CD4-positive, alpha-beta T cell treated with Interleukin-6 at 100 ng/mL for 8 hours (primary cell): ENCODE measurements at places on chromosomes 11 and 22.

DNA sequence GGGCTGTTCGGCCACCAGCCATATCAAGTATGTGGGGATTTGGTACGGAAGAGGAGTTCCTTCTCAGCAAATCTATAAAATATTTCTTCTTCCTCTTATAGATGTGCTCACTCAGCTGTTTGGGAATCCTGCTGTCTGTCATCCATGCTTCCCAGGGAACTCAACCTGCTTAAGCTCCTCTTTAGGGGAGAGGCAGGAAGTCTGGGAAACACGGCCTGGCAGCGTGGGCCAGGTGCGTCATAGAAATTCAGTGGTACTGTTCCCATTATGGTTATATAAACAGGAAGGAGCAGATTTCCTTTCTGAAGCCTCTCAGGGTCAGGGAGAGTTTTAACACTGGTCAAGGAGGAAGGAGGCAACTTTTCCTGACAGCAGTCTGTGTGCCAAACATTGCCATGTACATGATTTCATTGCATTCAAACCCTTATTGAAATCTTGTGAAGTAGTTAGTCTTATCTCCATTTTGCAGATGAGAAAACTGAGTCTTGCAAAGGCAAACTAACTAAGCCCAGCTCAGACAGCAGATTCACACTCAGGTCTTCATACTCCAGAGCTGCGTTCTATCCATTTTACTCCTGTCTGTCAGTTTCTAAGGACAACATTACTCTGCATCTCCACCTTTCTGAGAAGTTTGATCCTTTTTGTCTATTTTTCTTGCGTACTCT is 35.4 kb upstream of the AMOTL1 start:
- DNase-seq, result no peak

DNA sequence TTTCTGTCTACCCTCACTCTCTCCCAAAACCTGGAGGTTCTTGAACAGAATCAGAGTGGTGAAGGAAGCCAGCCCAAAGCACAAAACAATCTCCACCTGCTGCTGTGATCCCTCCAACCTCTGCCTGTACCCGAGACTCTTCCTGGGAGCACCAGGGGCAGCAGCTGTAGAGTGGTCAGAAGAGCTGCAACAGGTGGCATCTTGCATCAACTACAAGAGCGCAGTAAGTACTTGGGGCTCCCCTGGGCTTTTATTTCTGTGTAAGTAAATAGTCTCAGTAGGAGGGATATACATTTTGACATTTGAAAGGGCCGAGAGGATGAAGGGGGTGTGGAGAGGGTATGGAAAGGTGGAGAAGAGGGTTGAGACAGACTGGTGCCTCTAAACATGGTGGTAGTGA is 8.3 kb upstream of the UBQLNL start:
- DNase-seq, result no peak

- no peak for DNase-seq
Observed at GRCh38 chr11:72411623-72412419, 22.5 kb downstream of the CLPB start.

DNA sequence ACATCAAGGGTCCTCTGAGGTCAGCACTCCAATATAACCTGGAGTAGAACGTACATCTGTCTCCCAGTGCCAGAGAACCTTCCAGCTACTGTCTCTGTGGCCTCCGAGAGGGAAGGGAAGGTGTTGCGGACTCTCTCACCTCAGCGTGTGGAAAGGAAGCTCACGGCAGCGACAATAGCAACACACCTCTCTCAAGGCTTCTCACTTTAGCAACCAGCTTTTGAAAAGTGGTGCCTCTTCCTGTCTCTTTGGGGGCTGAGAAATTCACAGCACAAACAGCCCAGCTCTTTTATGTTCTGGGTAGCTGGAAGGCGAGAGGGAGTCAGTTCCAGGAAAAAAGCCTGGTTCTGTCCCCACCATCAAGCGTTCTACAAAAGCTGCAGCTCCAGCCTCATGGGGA is 156.9 kb upstream of the TBCEL start:
- no peak for DNase-seq

- DNase-seq, result no peak
Observed at GRCh38 chr11:59152312-59152951, 9.8 kb downstream of the FAM111A start.

DNA sequence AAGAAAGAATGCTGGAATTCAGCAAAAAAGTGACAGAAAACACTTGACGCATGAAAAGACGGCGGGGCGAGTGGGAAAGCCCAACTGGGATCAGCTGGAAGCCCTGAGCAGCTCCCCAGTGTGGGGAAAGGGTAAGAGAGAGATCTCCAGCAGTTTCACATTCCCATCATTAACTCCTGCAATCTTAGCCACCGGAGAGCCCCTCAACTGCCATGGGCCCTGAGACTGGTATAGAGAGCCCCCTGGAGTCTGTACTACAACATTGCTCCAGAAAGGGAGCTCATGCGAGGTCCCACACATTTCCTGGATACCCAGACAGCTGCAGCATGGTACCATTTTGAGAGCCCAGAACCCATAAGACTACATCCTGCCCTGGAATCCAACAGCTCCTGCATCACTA is 31.1 kb downstream of the MRGPRX4 start:
- DNase-seq, result no peak

- DNase-seq, result no peak
Observed at GRCh38 chr11:83815736-83816135, 529.6 kb upstream of the CCDC90B start.

DNA sequence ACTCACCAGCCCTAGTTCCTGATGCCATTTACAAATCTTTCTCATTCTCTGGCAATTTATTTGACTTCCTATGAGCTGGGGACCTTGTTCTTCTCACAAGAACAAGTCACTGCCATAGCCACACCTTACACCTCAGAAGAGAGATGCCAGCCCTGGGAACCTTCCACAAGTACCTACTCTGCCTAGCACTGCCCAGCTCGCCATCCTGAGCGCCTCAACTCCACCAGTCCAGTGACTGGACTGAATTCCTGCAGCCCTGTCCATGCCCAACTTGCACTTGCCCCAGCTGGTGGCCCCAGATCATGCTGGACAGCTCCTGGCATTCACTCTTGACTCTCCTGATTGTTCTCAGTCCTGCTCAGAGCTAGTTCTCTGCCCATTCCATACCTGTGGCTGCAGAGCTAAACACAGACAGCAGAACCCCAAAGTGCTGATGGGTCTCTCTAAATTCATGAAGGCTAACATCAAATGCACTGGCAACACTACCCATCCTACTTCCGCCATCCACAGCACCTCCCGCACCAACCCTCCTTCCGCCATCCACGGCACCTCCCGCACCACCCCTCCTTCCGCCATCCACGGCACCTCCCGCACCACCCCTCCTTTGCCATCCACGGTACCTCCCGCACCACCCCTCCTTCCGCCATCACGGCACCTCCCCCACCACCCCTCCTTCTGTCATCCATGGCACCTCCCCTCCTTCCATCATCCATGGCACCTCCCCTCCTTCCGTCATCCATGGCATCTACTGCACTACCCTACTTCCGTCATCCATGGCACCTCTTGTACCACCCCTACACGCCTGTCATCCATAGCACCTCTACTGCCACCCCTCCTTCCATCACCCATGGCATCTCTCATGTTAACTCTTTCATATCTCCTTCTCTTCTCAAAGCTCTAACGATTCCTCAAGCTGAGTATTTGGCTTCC is 23.6 kb upstream of the SLC25A1 start:
- DNase-seq, result peak; percentile 16
